ENCODE measurements at places on chromosomes 7 and 10.

- DNase-seq: no peak
- no peak overlapping the region for H3K27ac ChIP-seq
- no peaks in the 10 kb centered on the region for H3K36me3 ChIP-seq
- H3K4me1 ChIP-seq: no peaks in the 10 kb centered on the region
- H3K4me3 ChIP-seq: no peak overlapping the region
Observed at GRCh38 chr10:107657851-107658250, 493.3 kb upstream of the SORCS1 start.

- H3K27me3 ChIP-seq: no peaks in the 10 kb centered on the region
- no peaks in the 10 kb centered on the region for H3K36me3 ChIP-seq
- H3K27ac ChIP-seq: no peak overlapping the region
- DNase-seq: no peak
- no peaks in the 10 kb centered on the region for H3K4me1 ChIP-seq
Observed at GRCh38 chr10:131312478-131312836, 936 bp upstream of the TCERG1L start.

- H3K4me1 ChIP-seq: no peaks in the 10 kb centered on the region
- no peak overlapping the region for H3K27ac ChIP-seq
- H3K27me3 ChIP-seq: no peaks in the 10 kb centered on the region
- no peak for DNase-seq
Observed at GRCh38 chr10:33858326-33858725, 523.9 kb upstream of the NRP1 start.

GRCh38 chr7:106358103-106358663 lies 73.4 kb upstream of the NAMPT start:
- no peaks in the 10 kb centered on the region for H3K36me3 ChIP-seq
- no peak for DNase-seq
- H3K27ac ChIP-seq: no peak overlapping the region
- H3K4me1 ChIP-seq: no peaks in the 10 kb centered on the region
- H3K4me3 ChIP-seq: no peak overlapping the region
- H3K27me3 ChIP-seq: no peaks in the 10 kb centered on the region

DNA sequence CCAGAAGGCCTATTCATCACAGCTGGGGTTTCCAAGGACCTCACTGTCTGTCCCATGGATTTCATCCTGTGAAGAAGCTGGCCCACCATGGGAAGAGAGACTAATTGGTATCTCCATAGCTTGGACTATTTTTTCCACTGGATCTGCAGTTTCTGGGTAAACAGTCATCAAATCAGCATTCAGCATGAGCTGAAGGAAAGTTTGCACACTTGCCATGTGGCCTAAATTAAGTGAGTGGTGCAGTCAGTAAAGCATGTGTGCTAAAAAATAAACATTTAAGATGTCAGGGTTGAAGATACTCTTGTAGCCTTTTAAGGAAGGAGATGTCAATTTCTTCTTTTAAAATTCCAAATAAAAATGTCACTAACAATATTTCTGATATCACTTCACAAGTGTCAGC lies 381.1 kb upstream of the ZMIZ1 start:
- no peak for DNase-seq
- peaks cover 14% of the 10 kb centered on the region for H3K4me1 ChIP-seq
- H3K4me3 ChIP-seq: no peak overlapping the region
- H3K27me3 ChIP-seq: no peaks in the 10 kb centered on the region
- no peak overlapping the region for H3K27ac ChIP-seq
- H3K36me3 ChIP-seq: no peaks in the 10 kb centered on the region

- peaks cover 27% of the 10 kb centered on the region for H3K36me3 ChIP-seq
- peak overlapping the region; percentile 73 for H3K27ac ChIP-seq
- H3K27me3 ChIP-seq: no peaks in the 10 kb centered on the region
- DNase-seq: no peak
- peaks cover 8% of the 10 kb centered on the region for H3K4me1 ChIP-seq
- peak overlapping the region; percentile 47 for H3K4me3 ChIP-seq
Observed at GRCh38 chr7:150568714-150569113, 1.5 kb downstream of the GIMAP4 start.

GRCh38 chr10:132906836-132907235 lies 35.5 kb downstream of the CFAP46 start:
- no peaks in the 10 kb centered on the region for H3K4me1 ChIP-seq
- H3K4me3 ChIP-seq: no peak overlapping the region
- no peaks in the 10 kb centered on the region for H3K36me3 ChIP-seq
- H3K27me3 ChIP-seq: no peaks in the 10 kb centered on the region

DNA sequence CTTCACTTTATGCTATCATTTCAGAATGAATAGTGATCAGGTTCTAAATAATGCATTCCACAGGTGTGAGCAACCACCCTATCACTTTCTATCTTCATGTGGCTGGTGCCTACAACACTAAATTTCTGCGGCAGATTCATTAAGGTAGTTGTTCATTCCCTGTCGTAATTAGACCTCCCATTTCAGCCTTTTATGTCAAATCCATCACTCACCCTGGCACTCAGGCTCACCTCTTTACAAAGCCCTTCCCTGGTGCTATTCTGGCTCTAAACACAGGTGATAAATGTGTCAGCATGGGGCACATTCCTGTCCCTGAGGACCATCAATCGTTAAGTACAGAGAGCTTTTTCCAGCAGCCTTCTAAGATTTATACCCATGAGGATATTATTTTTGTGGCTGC lies 300.0 kb upstream of the C7orf33 start:
- no peak overlapping the region for H3K4me3 ChIP-seq
- no peaks in the 10 kb centered on the region for H3K27me3 ChIP-seq
- no peaks in the 10 kb centered on the region for H3K4me1 ChIP-seq
- DNase-seq: no peak
- H3K27ac ChIP-seq: no peak overlapping the region
- H3K36me3 ChIP-seq: no peaks in the 10 kb centered on the region

GRCh38 chr7:137354961-137355360 lies 11.4 kb upstream of the PTN start:
- H3K27ac ChIP-seq: no peak overlapping the region
- no peaks in the 10 kb centered on the region for H3K36me3 ChIP-seq
- H3K27me3 ChIP-seq: no peaks in the 10 kb centered on the region
- no peaks in the 10 kb centered on the region for H3K4me1 ChIP-seq
- DNase-seq: no peak
